ENCODE measurements at places on chromosomes 7 and 10.

- no peak for DNase-seq
Measured at GRCh38 chr10:65083222-65083621, 1562.0 kb downstream of the REEP3 start.

DNA sequence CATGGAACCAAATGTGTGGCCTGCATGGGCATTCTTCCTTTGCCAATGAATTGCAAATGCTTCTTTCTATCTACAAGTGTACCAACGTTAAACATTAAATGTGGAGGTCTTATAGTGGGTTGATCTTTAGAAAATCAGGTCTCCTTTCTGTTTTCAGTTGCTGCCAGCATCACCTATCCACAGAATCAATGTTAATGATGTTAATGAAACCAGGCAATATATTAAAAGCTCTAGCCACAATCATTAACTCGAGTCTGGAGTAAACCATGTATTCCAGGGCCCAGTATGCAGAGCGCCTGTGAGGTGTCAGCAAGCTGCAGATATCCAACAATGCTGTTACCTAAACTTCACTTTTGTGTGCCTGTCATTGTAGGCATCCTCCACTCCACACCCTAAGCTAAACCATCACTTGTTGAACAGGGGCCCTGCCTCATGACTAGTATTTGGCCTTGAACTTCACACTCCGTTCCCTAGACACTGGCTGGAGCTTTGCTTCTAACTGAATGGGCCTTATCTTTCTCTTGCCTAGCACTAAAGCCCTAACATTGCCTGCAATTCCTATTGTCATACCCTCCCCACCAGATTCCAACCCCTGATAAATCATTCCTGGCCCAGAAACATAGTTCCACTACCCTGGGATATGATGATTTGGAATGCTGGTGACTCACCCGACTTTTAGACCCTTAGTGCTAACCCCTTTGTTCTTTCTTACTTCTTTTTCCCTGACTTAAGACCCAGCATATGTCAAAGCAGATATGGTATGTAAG, 24.3 kb upstream of the ITGB8 start:
- DNase-seq = no peak

- DNase-seq = peak; percentile 58
Measured at GRCh38 chr7:1646957-1647891, 22.9 kb upstream of the ELFN1 start.

DNA sequence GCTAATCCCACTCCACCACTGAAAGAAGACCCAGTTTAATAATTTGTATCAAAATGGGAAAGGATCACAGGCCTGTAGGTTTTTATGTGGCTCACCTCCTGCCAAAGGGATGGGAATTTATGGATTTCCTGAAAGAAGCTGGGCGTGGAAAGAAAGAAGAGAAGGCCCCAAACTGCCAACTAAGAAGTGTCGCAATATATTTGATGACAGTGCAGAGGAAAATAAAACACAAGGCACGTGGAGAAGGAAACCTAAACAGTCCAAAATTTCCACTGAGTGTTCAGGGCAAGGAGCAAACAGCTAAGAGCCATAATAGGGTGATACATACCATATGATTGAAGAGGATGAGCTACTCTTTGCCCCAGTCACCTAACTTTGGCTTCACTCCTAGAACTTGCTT, 667.2 kb downstream of the GATA3 start:
- no peak for DNase-seq

DNA sequence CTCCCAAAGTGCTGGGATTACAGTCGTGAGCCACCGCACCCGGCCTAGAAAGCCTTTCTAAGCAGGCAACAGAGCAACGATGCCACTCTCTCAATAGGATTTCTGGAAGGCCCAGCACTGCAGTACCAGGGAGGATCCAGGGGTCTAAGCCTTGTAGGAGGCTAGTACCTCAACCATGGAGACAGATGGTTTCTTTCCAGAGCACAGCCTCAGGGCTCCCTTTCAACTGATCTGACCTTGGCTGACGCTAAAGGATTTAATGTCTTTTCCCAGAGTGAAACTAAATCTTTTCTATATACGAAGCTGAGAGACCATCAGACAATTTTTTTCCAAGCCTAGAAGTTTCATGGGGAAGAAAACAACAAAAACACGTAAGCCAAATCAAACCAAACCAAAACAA, 78.0 kb downstream of the WDR11 start:
- no peak for DNase-seq

DNA sequence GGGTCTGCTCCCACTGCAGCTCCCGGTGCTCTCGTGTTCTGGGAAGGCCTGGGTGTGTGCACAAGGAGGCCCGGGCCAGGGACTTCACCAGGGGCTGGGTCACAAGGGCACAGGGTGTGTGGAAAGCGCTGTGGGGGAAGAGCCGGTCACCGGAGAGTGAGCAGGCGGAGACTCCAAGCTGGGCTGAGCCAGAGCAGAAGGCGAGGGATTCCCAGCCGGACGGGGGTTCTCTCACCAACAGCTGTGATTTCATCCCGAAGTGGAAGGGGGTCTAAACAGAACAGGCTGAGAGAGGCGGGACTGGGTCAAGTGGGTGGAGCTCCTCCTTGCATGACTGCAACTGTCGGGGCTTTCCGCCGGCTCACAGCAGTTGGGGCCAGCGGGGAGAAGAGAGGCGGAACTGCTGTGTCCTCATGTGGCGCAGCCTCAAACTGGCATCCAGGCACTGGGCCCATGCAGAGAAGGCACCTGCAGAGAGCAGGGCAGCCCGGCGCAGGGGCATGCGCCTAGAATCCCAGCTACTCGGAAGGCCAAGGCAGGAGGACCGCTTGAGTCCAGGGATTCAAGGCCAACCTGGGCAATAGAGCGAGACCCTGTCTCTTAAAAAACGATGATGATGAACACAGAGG, 7.6 kb upstream of the ORAI2 start:
- DNase-seq = no peak

GRCh38 chr7:123711832-123712293, 36.9 kb downstream of the WASL start:
- DNase-seq = no peak

DNA sequence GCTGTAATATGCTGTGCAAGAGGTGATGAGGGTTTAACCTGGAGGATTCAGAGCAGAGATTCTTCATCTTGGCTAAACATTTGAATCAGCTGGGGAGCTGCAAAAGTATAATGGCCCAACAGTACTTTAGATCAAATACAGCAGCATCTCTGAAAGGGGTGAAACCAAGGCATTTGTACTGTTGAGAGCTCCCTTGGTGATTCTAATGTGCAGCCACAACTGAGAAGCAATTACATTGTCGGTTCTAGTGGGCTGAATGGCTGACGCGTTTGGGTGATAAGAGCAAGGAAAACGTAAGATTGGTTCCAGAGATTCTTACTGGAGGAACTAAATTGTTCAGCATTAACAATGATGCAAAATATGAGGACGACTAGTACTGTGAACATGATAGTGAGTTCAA, 269.7 kb downstream of the AGMO start:
- no peak for DNase-seq

GRCh38 chr7:116403265-116403664, 96.3 kb upstream of the CAV2 start:
- no peak for DNase-seq

DNA sequence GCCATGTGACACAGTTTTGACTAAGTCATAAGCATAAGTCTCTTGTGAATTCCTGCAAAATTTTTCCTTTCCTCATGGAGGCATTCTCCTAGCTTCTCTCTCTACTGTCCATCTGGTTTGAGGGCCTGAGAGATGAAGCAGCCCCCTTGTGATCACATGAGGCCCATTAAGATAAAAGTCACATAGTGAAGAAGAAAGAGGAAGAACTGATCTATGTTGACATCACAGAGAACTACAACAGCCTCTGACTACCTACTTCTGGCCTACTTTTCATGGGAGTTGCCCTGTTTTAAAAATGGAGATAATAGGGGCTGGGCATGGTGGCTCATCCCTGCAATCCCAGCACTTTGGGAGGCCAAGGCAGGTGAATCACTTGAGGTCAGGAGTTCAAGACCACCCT, 50.4 kb downstream of the TFEC start:
- DNase-seq = no peak

All from heart right ventricle (tissue), 16 donors.